ENCODE measurements at places on chromosomes 11 and 22.

- no peak for DNase-seq
These were observed 53.7 kb downstream of the ARFGAP3 start for GRCh38 chr22:42803389-42803788.

- no peak for DNase-seq
These were observed 17.2 kb upstream of the TAB1 start for GRCh38 chr22:39382410-39382809.

- DNase-seq = no peak
These were observed 61.4 kb downstream of the USP35 start for GRCh38 chr11:78250099-78250498.

DNA sequence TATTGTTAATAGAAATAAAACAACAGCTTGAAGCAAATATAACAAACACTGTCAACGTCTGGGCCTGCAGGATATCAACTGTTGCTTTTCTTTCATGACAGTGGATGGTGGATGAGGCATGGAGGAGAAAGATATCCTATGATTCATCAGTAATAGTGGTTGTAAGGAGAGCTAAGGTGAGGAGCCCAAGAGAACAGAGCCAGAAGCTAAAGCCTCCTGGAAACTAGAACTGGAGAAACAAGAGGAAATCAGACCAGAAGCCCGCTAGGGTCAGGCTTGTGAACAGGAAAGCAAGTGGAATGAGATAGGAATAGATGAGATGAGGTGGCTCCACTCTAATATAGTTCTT lies 37.7 kb upstream of the MMP12 start:
- DNase-seq = no peak

- no peak for DNase-seq
These were observed 15.9 kb upstream of the EI24 start for GRCh38 chr11:125553357-125553756.

DNA sequence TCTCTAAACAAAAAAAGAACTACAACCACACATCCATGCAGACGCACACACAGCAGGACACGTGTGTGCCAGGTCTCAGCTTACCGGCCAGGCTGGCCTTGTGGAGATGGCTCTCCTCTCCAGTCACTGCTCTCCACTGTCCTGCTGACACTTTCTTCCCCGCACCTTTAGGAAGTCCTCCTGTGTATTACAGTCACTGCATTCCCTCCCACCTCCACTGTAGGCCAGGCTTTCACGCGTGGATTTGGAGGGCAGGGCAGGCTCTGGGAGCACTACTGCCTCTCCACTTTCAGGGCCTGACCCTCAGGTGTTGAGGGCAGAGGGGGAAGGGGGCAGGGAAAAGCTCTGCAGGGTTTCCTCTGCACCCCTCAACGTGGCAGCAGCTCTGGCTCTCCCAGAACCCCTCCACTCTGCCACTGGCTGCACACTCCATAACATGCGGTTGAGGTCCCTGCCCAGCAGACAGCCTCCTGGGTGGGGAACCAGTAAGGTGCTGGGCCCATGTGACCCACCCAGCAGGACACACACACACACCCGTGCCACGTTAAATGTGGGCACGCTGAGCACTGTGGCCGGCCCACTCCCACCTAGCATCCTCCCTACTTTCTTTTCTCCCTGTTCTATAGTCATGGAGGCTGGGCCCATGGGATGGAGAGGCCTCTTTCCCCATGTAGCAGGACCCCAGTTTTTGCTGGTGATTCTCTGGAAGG lies 107.0 kb upstream of the PITPNB start:
- DNase-seq = no peak

- no peak for DNase-seq
These were observed 11.9 kb downstream of the HIRA start for GRCh38 chr22:19419464-19420178.

GRCh38 chr11:58626934-58627483 lies 4.5 kb downstream of the CNTF start:
- no peak for DNase-seq

GRCh38 chr22:23376256-23376655 lies 195.9 kb downstream of the BCR start:
- no peak for DNase-seq

GRCh38 chr11:130480711-130481140 lies 32.3 kb downstream of the ADAMTS15 start:
- DNase-seq = no peak

DNA sequence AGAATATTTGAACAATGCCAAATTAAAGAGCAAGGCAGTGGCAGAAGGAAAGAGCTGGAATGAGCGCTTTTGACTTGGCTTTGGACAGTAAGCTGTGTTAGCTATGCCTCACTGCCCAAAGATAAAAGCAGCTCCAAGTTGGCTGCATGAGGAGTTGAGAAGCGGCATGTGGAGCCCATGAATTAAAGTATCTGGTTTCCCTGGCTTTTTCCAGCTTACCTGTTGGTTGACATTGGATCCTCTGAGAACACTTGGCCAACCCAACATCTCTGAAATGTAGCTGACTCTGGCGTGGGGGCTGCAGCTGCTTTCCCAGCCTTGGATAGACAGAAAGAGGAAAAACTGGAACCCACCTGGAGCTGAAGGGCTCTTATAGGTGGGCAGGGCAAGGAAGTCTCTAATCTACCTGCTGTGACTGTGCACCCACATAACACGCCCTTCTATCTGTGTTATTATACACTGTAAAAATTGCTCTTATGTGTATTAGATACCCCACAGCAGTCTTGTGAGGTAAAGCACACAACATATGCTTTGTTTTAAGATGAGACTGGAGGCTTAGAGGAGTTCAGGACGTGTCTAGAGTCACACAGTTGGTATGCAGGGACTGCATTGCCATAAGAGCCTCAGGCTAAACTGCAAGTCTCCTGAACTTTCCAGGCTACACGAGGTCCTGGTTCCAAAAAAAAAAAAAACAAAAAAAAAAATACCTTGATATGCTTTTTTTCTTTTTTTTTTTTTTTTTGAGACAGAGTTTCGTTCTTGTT lies 5.8 kb downstream of the UBASH3B start:
- no peak for DNase-seq

DNA sequence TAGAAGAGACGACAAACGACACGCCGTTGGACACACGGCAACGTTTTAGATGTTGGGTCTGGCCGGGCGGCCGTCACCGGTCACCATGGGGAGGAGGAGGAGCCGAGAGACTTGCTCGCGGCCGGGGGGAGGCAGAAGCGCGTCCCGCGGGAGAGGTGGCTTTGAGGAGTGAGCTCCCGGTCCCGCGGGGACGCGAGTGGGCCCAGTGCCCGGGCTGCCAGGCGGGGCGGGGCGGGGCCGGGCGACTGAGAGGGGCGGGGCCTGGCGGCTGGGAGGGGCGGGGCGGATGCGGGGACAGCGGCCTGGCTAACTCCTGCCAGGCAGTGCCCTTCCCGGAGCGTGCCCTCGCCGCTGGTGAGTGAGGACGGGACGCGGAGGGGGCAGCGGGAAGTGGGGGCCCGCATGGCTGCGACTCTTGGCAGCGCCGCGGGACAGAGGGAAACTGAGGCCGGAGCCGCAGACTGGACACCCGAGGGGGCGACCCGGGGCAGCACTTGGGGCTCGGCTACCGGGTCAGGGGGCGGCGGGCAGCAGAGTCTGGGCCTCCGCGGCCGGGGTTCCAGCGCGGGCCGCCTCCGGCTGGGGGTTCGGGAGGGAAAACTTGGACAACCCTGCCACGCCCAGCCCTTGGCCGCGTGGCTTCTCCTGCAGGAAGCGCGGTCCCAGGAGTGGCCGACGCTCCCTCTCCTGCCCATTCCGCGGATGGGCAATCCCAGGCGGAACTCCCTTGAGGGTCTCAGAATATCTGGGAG lies at the start of gene TSPO:
Gene TSPO (plus strand): TSS at position 309 of the 752 bp plus-strand sequence. CDS start 7,680 bp downstream, outside the sequence.
- DNase-seq = no peak

GRCh38 chr11:35664977-35665441 lies 2.4 kb downstream of the TRIM44 start:
- no peak for DNase-seq

- no peak for DNase-seq
These were observed 139.8 kb downstream of the CCDC81 start for GRCh38 chr11:86514453-86514852.

DNA sequence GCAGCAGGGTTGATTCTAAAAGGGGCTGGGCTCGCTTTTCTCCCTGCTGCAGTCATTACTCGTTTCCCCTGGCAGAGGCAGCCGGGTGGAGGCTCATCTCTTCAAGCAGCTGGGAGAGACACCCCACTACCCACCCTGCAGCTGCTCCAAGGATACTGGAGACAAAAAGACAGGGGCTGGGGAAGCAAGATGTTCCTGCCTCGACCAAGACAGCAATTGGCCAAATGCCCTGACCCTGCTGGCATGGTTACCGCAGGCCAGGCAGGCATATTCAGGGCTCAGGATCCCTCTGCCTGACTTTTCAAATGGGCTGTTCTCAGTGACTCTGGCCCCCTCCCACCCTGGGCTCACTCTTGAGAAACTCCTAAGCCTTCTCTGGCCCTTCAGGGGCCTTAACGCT lies 6.8 kb upstream of the RGL4 start:
- DNase-seq = no peak

DNA sequence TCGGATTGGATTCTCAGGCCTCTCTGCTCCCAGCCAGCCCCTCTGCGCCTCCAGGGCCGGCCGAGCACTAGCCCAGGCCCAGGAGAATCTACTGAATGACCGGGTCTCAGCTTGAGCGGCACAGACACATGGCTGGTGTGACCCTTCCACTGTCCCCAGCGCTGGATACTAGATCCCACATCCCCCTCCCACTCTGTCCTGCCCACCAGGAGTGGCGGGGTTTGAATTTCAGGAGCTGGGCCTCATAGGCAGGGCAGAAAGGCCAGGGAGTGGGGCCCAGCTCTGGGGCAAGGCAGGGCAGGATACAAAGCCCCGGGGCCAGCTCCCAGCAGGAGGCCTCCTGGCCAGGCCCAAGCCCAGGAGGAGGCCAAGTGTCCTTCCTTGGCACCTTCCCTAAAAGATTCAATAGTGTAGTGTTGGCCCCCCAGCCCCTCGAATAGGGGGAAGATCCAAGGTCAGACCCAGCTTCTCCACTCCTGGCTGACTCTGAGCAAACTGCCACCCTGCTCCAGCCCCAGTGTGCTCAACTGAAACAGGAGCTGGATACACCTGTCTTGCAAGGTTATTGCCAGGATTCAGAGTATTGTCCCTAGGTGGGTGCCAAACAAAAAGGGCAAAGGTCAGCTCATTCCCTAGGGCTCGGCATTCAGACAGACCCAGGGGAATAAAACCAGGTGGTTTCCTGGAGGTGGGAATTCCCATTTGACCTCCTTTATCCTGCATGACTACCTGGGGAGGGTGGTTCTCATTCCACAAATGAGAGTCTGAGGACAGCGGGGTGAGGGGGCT lies 22.5 kb upstream of the TCF20 start:
- DNase-seq = no peak

DNA sequence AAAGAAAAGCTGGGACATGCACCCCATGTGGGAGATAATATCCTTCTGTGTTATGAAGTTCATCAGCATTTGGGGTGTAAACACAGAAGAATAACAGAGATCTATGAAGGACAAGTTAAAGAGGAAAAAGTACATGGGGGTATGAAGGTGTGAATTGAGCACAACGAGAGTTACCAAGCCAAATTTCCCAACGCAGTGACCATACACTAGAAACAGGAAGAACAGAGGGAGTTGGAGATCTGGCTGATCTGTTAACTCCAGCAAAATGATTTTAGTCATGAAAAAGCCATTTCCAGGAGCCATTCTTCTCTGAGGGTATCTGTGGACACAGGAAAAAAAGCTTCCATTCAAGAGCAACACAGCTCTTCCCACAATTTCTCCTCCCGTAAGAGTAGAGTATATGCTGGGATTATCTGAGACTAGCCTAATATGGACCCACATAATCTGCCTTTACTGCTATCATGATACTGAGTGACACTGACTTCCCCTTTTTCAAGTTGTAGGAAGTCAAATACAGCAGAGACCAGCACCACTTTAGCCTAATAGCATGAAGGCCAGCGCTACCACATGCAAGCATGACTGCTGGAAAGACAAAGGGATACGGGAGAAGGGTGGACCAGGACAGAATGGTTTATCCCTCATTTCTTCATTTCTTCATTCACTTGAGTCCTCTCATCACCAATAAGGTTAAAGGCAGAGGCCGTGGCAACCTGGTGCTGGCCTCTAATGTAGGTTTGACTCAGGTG lies 19.6 kb upstream of the OR8D2 start:
- DNase-seq = no peak

- DNase-seq = no peak
These were observed 616 bp downstream of the GGT5 start for GRCh38 chr22:24244144-24244787.

DNA sequence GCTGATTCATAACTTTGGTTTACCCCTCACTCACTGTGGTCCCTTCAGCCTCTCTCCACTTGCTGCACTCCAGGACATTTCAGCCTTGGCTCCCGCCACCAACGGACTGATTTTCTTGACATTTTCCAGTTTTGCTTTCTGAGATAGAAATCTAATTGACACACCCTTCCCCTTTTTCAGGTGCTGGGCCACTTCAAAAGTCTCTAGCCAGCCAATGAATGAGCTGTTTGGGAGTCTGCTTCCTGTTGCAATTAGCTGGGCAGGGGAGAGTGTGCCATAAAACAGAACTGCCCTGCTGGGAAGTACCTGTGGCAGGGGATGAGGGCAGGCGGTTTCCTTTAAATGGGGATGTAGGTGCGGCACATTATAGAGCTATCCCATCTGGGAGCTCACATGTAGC lies 21.1 kb upstream of the PLET1 start:
- DNase-seq = no peak

DNA sequence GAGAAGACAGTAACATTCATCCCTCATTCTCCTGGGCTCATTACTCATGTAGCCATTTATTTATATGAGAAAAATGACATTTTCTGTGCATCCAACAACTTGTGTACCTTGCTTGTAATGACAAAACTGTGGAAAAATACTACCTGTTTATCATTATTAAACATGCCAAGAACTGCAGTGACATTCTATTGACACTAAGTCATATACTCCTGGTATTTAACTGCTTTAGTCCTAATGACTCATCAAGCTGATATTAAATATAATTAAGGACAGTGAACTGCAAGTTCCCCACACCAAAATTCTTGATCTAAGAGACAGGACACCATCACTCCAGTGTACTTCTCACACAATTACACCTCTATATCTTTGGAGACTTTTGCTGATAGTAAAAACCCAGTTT lies 1328.7 kb upstream of the RAG2 start:
- no peak for DNase-seq

GRCh38 chr22:41904450-41905410 lies 10.1 kb downstream of the SHISA8 start:
- DNase-seq = no peak

- no peak for DNase-seq
These were observed 33.8 kb downstream of the MYEOV start for GRCh38 chr11:69327741-69328191.

DNA sequence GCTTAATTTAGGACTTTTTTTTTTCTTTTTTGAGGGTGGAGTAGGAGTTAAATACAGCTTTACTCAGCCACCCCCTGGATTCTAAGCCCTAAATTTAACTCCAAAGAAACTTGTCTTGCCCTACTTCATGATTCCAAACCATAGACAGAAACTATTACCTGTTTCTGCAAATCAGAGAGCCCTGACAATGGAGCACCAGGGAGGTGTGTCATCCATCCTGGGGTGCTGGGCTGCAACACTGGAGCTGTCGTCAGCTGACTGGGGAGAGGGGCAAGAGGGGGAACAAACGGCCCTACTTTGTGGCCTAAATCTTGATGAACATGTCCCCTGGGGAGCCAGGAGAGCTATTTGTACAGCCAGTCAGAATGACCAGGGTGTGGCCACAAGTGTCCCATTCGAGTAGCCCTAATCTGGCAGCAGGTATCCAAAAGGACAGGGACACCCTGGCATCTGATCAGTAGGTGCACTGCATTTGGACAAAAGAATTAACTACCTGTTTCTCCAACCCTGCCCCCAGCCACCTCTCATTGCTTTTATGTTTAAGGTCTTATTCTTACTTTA lies 50.8 kb downstream of the PLEKHA7 start:
- no peak for DNase-seq

- no peak for DNase-seq
These were observed at the start of gene DNAJB13 for GRCh38 chr11:73950869-73951710. TSS of gene DNAJB13 (plus strand) at chr11:73951026. CDS start at chr11:73951070, 44 bp downstream.

Measured in epithelial cell of proximal tubule (primary cell).